ENCODE measurements at places on chromosomes 7 and 10.

GRCh38 chr7:79506481-79506880, 53.0 kb upstream of the MAGI2 start:
- no peak for DNase-seq

DNA sequence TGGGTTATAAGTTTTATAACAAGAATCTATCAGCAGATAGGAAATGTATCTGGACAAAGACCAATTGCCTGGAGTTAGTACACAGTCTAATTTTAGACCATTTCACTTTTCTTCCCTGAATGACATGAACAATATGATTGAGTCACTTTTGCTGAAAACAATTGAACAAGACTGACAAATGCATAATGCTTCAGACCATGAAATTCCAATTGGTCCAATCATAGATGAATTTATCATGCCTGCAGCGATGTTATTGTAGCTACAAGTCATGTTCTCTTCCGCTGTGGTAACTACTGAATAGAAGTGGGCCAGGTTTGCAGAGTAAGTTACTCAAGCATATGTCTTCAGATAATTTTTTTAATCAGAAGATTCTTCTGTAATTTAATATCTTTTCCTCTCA, 73.4 kb downstream of the VSTM2A start:
- DNase-seq: no peak

- DNase-seq: no peak
These were observed 103.0 kb downstream of the JAZF1 start for GRCh38 chr7:28077616-28078015.

DNA sequence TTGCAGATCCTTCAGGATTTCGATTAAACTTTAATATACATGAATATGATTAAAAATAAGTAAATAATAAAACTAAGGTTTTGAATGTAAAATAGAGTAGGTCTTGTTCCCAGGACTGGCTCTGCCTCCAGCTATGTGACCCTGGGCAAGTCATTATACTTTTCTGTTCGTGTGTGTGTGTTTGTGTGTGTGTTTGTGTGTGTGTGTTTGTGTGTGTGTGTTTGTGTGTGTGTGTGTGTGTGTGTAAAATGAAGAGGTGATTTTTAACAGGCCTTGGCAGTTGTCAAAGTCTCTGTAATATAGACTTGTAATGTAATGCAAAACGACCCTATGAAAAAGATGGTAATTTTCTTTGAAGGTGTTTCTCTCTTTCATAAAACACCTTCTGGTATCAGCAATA, 79.2 kb downstream of the HGF start:
- DNase-seq: no peak

DNA sequence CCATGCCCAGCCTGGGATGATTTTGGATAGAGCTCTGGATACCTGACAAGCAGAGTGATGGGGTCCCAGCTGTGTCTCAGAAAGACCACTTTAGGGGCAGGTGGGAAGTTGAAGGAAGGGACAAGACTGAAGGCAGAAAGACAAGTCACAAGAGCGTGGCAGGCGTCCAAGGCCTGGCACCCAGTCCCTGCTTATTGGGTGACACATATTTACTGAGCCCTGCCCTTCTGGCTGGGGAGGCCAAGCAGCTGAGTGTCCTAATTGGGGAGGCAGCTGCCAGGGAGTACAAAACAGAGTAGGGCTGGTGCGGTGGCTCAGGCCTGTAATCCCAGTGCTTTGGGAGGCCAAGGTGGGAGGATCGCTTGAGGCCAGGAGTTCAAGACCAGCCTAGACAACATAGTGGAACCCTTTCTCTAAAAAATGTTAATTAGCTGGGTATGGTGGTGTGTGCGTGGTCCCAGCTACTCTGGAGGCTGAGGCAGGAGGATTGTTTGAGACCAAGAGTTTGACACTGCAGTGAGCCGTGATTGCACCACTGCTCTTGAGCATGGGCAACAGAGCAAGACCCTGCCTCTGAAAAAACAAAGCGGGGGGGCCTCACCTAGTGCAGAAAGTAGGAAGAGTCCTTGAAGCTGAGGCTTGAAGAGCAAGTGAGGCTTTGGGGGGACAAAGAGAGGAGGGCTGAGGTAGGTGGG, 53.0 kb upstream of the GTF2I start:
- DNase-seq: no peak

GRCh38 chr10:122060250-122060649, 71.3 kb downstream of the TACC2 start:
- no peak for DNase-seq

DNA sequence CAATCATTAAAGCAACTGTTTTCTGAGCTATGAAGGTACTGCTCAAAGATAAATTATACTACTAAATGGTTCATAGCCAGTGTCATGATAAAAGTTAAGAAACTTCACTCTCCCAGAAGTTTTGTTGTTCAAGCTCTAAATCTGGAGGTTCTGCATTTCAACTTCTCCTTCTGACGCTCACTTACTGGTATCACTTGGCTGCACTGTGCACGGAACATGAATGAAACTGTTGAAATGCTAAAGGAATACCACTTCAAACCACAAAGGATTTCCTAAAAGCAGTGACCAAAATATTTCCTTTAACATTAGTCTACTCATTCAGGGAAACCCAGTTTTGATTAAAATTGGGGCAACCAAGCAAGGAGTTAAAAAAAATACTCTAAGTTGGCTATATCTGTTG, 93.6 kb downstream of the UBE2H start:
- no peak for DNase-seq

DNA sequence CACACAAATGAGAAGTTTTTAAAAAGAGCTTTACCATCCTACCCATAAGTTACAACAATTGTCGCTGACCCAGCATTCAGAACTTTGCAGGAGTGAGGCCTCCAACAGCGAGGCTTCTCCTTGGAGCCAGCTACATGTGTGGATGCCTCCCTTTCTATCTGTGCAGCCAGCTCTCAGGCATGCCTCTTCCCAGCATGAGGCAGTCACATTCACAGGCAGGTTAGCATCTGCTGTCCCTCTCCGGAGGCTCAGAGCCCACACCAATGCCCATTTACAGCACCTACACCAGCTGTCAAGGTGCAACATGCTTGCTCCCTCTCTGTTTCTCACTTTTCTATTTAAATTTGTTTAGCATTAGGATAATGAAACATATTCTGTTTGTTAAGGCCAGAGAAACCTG, 278.7 kb upstream of the PODXL start:
- DNase-seq: no peak

GRCh38 chr7:139034855-139035585, 822 bp downstream of the ZC3HAV1L start:
- no peak for DNase-seq

GRCh38 chr7:70092314-70093204, 494.3 kb downstream of the AUTS2 start:
- DNase-seq: no peak

DNA sequence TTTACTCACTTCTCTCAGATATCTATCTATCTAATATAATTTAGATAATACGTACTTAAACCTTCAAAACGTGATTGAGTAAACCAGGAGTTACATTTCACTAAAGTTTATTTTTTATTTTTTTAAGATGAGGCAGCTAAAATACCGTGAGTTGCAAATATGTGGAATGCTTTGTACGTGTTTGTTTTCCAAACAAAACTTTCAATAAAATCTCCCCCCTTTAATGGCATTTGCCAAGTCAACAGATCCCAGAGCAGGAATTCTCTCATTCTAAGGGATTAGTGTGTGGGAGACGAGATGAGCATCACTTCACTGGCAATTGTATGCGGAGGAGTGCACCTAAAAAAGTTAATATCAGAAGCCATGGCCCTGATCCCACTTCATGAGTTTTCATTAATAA, 53.7 kb upstream of the MAGI2 start:
- DNase-seq: no peak

GRCh38 chr7:35386082-35386815, 132.3 kb upstream of the TBX20 start:
- DNase-seq: no peak

DNA sequence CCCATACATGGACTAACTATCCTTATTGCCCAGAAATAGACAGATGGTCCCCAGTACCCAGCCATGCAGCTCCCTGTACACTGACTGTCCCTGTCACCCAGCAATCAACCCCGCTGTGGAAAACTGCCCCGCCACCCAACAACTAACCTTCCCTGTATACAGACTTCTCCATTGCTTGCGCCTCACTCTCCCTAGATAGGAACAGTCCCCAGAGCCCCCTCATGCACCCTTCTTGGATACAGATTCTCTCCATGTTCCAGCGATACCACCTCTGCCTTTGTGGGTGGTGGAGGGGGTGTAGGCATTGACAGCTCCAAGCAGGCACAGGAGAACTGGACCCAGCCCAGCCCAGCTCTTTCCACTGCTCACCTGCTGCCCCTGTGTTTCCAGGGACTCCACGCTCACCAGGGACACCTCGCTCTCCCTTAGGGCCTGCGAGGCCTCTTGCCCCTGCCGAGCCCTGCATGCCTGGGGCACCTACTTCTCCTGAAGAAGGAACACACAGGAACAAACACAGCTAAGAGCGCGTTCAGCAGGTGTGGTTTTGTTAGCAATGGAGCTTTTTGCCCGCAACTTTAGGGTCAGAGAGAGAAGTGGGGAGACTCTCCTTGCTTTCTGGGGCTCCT, 7.2 kb downstream of the SFTPD start:
- DNase-seq: no peak

- DNase-seq: no peak
These were observed 168.9 kb upstream of the ASAH2 start for GRCh38 chr10:50420196-50420595.

DNA sequence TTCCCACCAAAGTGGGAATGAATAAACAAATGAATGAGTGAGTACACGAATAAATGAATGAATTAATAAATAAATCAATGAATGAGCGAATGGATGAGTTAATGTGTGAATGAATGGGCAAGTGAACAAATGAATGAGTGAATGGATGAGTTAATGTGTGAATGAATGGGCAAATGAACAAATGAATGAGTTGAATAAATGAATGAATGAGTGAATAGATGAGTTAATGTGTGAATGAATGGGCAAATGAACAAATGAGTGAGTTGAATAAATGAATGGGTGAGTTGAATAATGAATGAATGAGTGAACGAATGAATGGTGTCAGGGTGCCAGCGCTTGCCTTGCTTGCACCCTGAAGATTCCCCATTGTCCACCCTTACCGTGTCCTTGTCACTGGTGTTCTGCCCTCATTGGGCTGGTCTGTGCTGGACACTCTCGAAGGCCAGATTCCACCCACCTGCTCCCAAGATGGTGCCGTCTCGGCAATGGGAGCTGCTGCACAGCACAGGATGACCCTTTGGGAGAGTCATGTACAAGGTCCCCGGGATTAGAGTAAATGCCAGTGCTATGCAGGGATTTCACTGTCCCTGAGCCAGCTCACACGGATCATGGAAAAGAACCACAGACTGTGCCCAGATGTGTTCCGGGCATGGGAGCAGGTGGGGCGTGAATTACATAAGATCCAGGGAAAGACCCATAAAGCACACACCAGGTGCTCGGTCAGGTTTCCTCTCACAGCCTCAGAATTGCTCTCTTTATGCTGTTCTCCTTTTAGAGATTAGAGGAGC, 83.2 kb downstream of the CAMK1D start:
- no peak for DNase-seq

DNA sequence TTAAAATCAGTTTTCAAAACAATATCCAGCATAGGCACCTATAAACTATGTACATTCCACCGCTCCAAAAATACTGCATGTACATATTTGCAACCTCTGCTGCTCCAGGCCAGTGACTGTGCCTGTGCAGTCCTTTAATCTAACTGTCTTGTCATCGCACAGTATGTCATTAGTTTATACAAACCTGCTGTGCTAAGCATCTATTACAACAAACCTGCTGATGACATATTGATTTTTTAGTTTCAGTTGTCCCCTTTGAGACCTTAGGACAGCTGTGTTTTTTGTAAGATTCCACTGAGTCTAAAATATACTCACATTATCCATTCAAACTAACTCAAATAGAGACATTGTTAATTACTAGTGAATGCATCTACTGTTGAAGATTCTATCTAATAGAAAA, 33.1 kb downstream of the SEMA3C start:
- DNase-seq: no peak

DNA sequence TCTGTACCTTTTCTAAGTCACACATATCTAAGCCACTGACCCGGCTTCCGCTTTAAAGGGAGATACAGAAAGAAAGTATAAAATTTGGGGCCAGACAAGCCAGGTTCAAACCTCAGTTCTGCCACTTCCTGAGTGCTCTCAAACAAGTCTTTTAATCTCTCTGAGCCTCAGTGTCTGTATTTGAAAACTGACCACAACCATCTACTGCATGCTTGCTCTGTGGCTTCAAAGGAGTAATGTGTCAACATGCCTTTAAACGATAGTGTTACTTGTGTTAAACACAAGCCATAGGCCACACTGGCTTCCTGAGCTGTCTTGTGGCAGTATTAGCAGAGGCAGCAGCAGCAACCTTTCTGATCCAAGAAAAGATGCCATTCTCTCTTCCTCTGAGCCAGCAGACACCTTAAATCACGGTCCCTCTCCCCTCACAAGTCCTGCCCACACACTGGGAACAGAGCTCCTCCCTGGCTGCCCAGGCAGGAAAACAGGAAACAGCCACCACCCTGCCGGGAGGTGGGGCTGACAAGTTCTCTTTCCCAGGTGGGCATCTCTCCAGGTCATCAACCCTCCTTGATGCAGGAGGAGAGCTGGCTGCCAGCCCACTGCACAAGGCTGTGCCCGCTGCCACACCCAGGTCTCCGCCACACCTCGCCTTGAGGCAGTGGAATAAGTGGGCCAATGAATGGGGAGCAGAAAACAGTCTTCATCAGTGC, 10.7 kb downstream of the HIP1 start:
- DNase-seq: no peak

DNA sequence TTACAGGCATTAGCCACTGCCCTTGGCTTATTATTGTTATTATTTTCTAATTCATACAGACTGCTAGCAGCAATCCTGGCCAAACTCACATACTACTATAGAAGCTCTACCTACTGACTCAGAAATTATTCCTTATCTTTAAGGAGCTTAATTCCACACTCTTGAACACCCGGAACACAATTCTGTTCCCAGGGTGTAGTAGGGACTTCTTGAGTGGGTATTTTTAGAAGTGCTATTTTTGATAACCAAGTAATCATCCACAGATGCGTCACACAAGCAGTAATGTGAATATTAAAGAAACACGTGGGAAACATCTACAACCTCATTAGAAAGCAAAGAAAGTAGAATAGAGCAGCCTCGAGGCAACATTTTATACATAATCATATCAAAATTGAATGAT, 149.2 kb downstream of the PTEN start:
- DNase-seq: no peak

- DNase-seq: no peak
These were observed 520.7 kb downstream of the SORCS3 start for GRCh38 chr10:105161767-105162166.

DNA sequence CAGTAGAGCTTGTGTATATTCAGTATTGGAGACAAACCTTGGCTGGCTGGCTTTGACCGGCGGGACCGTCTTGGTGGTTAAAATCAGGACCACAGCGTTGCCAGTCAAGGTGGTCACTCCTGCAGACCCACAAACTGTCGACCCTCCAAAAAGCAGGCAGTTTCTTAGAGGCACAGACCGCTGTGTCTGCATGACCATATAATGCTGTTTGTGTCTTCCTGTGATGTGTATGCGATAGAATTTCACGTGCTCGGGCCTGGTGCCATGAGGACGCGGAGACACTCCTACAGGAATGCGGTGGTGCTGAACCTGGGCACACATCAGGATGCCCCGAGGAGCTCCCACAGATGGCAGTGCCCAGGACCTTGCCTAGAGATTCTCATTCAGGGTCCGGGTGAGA, 34.8 kb downstream of the BNIP3 start:
- DNase-seq: no peak
